ENCODE measurements at places on chromosomes 7 and 10.

DNA sequence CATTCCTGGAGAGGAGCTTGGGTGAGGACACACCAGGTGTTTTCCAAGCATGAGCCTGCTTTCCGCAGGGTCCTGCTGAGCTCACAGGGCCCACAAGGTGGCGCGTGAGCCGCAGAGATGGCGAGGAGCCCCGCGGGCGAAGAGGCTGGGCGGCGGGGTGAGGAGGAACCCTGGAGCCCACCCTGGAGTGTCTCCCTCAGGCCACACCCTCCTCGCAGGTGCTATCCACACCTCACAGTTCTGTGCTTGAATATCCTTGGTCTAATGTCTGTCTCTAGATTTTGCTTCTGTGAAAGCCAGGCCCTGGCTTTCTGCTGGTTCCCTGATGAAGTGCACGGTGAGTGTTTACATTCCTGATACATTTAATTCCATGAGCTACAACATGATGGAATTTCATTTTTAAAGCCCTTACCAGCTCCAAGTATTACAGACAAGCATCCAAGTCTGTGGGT lies 433.6 kb downstream of the ACTR3B start:
- peak; percentile 6 for DNase-seq

DNA sequence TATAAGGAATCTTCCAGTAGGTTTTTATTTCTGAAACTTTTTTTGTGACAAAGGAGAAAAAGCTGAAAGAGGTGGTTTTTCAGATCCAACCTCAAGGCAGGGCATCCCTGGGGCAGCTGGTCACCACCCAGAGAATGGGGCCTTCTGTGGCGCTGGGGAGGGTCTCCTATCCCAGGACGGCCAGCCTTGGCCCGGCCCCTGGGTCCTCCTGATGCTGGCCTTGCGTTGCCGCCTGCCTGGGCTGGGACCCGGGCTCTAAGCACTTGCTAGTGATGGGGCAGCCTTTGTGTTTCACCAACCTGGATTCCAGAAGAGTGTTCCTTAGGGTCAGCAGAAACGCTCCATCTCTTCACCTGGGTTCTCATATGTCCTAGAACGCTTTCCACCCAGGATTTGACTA lies 16.3 kb downstream of the SHH start:
- no peak for DNase-seq

- no peak for DNase-seq
Observed at GRCh38 chr7:2996141-2996540, 47.5 kb downstream of the CARD11 start.

DNA sequence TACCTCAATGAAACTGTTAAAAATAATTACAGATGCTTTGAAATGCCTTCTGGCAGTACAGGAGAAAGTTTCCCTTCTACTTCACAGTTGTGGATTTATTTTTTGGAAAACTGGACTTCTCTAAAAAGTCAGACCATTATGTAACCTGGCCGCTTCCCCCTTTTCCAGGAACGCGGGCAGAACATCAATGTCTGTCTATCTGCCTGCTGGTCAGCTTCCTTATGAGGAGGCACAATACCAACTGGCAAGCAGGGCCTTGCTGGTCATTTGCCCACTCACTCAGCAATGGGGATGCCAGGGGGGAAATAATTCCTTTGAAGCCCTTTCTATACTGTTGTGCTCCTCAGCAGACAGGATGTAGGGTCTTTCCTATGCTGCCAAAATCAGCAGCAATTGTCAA lies 22.5 kb upstream of the ADRB1 start:
- no peak for DNase-seq

DNA sequence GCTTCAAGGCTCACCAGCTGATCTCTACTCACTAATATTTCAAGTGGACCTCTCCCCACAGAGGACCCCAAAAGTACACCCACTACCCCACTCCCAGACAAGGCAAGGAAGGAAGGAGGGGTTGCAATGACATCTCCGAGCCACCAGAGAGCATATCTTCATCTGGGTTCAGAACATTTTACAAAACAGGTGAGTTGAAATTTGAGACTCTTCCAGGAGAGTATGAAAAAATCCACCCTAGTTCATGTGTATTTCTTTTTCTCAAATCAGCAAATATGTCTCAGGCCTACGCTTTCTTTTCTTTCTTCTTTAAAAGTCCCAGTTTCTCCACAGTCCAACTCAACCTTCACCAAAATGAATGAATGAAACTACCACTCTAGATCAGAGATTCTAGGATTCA lies 61.9 kb downstream of the SGMS1 start:
- DNase-seq, result no peak

- no peak for DNase-seq
Observed at GRCh38 chr7:115708013-115708341, 322.6 kb downstream of the TFEC start.

DNA sequence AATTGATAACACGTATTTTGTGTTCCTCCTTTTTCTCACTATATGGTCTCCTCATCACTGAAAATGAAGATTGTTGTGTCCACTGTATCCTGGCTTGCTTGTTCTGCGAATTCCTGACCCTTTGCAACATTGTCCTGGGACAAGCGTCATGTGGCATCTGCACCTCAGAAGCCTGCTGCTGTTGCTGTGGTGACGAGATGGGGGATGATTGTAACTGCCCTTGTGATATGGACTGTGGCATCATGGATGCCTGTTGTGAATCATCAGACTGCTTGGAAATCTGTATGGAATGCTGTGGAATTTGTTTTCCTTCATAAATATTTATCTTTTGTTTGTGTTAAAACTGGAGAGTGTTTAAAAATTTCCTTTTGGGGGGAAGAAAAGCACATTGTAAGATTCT lies 93.7 kb downstream of the MDFIC start:
- DNase-seq, result no peak

DNA sequence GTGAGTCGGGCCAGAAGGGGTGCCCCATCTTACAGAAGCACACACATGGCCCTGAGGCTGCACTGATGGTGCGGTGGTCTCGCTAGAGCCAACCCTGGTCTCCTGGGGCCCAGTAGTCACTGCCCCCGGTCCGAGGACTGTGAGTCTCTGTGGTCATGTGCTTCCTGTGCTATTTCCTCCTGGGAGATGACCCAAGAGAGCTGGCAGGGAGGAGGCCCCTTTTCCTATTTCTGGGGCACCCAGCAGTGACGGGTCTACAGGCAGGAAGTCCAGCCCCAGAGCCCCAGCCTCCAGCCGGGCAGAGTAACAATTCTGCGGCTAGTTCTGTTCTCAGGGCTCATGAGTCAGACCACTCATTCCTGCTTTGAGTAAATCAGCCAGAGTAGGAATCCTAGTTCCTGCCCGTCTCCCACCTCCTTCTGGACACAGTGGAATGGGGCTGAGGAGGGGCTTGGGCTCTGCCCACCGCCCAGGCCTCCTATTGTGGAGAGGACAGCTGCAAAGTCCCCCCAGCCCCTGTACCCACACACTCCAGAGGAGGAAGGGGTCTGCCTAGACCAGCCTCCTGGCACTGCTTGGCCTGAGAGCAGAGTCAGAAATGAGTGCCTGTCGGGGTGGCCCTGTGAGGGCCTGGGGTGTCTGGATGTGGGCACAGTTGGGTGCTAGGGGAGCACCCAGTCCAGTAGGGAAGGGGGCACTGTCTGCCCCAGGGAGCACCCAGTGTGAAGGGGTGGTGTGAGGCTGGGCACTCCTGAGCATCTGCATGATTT lies 80.5 kb upstream of the PPIF start:
- peak; percentile 17 for DNase-seq

GRCh38 chr10:114987995-114988394 lies 50.0 kb downstream of the TRUB1 start:
- DNase-seq, result no peak

GRCh38 chr7:46207931-46208634 lies 287.0 kb upstream of the IGFBP3 start:
- DNase-seq, result no peak

DNA sequence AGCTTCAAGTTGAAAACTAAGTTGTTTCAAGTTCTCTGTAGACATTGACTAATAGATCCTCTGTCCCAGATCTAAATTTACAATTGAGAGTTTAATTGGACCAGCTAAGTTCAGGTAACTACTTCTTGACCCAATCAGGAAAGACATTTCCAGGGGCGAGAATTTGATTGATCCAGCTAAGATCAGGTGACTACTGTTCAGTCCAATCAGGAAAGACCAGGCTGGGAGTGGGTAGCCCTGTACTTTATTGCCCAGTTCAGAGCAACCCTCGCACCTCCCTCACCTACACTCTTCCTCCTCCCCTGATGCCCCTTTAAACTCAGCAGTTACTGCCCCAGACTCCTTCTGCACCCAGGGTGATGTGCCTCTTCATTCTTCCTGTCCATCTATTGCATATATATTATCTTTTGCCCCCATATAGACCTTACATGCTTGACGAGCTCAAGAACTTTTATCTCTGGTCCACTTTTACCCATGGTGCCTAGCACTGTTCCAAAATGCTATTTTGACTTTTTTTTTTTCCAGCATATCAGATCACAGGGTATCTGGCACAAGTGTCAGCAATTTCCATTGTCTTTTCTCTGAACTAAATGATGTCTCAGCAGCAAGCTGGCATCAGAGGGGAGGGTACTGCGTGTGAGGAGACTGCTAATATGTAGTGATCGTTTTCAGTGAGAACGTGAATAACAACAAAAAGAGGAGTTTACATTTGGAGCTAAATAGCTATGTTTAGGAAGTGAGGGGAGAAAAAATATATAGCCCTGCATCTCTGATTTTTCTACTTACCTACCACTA lies 169.4 kb downstream of the KIAA1217 start:
- DNase-seq, result no peak

GRCh38 chr7:96080027-96080426 lies 241.9 kb downstream of the SLC25A13 start:
- DNase-seq, result peak; percentile 87

- DNase-seq, result no peak
Observed at GRCh38 chr7:101377189-101377736, 14.6 kb downstream of the COL26A1 start.

- no peak for DNase-seq
Observed at GRCh38 chr10:30172673-30173072, 113.3 kb upstream of the JCAD start.

GRCh38 chr7:7122701-7123281 lies 59.6 kb upstream of the C1GALT1 start:
- no peak for DNase-seq

DNA sequence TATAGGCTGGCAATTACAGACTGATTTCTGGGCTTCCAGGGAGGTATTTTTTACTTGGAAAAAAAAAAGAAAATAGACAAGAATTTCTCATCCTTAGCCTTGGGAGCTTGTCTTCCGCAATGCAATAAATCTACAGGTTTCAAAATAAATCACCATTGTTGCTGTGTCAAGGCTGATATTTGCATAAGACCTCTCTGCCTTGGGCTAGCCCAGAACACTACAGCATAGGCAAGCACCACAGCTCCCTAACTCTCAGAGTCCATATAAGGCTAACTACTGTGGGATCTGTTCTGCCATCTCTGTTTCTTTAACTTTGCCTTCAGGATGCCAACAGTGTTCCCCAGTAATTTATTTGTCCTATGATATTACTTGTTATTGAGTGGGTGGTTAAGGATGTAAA lies 64.4 kb downstream of the ZWINT start:
- no peak for DNase-seq

- no peak for DNase-seq
Observed at GRCh38 chr10:16381083-16381482, 55.7 kb upstream of the PTER start.

GRCh38 chr7:54857294-54857693 lies 98.3 kb upstream of the SEC61G start:
- no peak for DNase-seq

DNA sequence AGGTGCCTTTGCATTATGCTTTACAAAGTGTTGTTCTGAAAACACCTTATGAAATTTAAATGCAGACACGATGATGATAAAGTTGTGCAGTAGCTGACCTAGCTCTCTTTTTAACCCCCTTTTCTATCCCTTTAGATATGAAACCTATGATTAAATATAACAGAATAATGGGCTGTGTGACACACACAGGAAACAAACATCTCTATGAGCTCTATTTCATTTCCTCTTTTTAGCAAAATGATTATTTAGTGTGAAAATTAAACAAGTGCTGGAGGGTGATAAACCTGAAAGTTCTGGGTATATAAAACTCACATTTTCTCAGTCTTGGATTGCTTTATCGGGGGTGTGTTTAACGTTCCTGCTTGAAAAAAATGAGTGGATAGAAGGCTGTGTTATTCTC lies 1310.5 kb upstream of the CELF2 start:
- no peak for DNase-seq

- no peak for DNase-seq
Observed at GRCh38 chr7:69981646-69982045, 383.4 kb downstream of the AUTS2 start.

DNA sequence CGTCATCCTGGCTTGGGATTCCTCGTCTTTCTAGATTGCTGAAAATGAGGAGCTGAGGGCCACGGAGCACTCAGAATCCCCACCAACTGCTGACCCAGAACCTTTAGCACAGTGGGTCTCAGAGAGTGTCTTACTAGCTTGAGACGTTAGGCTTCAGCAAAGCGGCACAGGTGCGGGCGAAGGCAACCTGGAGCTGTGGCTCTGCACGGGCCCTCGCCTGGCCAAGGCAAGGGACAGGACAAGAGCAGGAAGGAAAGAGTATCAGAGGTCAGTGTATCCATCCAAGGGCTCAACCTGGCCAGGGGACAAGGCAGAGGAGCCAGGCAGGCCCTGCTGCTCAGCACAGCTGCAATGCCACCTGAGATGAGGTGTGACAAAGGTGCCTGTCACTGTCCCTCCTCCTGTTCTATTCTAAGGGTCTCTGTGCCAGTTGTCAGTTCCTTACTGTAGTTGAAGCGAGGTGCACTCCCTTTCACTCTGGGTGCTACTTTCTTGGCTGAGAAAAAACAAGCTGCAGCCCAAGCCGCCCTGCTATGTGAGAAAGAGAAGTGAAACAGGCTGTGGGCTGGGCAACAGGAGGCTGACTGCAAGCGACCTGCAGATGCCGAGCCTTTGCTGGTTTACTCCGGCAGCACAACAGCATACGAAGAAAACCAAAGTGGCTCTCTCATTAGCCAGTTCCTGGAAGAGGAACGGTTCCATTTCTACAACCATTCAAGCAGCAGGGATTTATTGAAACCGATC lies 33.3 kb upstream of the KDM7A start:
- DNase-seq, result no peak

GRCh38 chr7:132177708-132178401 lies 398.4 kb downstream of the PLXNA4 start:
- no peak for DNase-seq

DNA sequence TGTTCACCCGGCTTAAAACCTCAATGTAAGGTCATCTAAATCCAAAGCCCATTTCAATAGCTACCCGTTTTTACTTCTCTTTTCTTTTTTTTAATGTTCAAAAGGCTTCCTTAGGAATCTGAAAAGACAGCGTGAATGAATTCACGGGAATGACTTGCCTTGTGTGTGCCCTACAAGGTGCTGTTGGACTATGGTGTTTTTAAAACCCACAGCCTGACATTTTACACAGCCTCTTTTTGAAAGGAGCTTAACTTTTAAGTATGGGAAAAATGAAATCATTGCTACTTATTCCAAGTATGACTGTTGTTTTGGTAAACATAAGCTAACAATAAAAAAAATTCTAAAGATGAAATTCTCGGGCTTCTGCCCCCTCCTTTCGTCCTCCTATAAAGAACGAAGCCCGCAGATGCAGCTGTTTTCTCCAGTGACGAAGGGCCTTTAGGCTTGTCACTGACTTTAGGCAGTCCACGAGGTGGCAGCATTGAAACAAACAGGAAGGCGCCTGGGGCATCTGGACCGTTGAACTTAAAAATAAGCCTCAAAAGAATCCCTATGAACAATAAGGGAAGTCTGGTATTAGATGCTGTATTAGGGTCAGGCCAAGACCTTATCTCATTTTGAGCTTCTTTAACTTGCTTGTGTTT lies 141.3 kb downstream of the NRP1 start:
- DNase-seq, result peak; percentile 69

GRCh38 chr7:77157446-77157845 lies 35.0 kb downstream of the CCDC146 start:
- DNase-seq, result no peak

- DNase-seq, result no peak
Observed at GRCh38 chr7:108266035-108266434, 135.9 kb upstream of the LAMB4 start.

- no peak for DNase-seq
Observed at GRCh38 chr7:152979376-152979775, 219.8 kb downstream of the ACTR3B start.
